Stimulated activated naive CD4-positive, alpha-beta T cell treated with Interleukin-2 at 50 U/mL for 16 hours (primary cell): ENCODE measurements at places on chromosomes 7 and 10.

- DNase-seq: no peak
Observed at GRCh38 chr7:36395171-36395894, 5.7 kb downstream of the ANLN start.

- DNase-seq: no peak
Observed at GRCh38 chr10:86255405-86256251, 111.0 kb downstream of the GRID1 start.

DNA sequence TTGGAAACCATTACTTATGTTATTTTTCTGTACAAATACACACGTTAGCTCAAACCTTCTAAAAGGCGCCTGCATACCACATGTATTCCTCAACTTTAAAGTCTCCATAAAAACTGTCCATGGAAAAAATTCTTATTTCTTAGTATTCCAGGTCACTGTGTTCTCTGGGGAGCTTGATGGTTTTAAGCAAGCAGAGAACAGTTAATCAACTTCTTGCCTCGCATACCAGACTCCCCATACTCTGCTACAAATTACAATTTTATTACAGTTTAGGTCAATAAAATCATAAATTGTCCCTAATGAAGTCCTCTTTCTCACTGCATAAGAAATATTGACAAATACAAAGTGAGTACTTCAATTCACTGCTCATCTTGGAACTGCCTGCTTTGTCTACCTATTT lies 77.0 kb upstream of the GPR22 start:
- DNase-seq: no peak

GRCh38 chr7:73976761-73977618 lies 51.0 kb upstream of the ELN start:
- no peak for DNase-seq

DNA sequence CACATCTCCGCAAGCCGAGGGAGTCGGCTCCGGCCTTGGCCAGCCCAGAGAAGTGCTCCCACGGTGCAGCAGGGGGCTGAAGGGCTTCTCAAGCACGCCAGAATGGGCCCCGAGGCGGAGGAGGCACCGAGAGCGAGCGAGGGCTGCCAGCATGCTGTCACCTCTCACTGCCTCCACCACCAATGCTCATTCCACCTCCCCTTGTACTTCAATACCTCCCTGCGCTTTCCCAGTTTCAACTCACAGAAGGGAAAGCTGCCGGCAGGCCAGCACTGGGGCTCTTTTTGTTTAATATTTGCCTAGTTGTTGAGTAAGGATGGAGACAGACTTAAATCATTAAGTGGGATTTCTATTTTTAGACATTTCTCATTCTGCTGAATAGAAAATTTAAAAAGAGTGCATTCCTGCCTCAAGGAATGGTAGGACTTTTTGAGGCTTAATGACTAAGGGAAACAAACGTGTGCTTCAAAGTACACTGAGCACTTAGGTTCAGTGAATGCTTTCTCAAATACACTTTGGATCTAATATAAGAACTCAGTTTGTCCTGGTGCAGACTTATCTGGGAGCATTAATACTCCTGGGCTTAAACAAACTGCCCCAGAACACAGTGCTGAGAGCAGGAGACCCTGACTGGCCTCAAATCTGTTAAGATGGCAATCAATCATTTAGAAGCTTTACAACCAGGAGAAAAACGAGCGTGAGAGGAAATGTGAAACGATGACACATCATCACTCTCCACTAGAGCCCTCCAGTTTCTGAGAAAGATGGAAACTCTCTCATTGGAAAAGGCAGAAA lies 131.2 kb downstream of the RALA start:
- DNase-seq: no peak

DNA sequence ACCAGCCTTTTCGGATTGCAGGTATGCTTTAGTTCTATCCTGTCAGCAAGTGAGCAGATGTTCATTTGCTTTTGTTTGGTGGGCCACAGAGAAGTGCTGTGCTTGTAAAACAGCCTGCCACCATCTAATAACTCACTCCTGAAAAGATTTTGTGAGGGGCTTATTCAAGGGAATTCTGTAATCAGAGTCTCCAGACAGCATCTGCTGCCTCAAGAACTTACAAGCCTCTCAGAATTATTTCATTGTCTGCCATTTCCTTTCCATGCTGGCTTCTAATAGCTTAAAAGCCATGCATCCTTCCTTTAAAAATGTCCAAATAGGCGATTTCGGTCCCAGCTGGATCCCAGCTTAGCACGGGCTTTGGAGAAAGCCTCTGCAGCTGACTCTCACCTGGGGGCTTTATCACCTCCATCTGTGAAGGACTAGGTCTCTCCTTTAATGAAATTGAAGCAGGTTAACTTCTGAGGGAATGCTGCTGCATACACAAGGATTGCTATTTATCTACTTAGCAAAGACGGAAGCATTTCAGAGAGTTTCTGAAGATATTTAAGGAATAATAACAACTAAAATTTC lies 48.0 kb downstream of the MALRD1 start:
- no peak for DNase-seq

DNA sequence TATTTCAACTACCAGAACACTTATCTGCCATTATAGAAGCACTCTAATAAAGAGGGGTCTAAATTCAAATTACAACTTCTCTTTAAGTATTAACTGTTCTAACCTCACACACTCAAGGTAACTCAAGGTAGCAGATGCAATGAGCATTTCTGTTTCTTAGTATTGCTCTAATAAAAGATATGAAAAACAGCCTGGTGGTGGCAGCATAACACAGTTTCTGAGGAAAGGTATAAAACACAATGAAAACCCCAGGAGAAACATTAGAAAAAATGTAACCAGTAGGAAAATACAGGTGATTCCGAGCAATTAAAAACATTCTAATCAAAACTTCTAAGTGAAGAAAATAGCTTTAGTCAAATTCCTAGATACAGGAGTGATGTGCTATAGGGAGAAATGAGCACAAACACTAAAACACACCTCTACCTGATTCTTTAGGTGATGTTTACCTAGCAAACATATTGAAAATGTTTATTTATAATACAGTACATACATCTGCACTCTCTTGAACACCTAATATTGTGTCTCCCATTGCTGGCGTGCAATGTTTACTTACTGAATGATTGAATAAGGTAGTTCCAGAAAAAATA lies 3.5 kb downstream of the MKRN1 start:
- peak; percentile 38 for DNase-seq
